Neural crest cell (in vitro differentiated cells): ENCODE measurements at places on chromosomes 12 and 14. TPM values are rescaled to one million over a fixed set of nuclear protein-coding genes. Genes with fewer than 3 reads are reported as not detected.

DAO gene
- not detected in 2 replicates for total RNA-seq

ANKRD33 gene
- not detected in 2 replicates for total RNA-seq

GSC gene
- not detected in 2 replicates for total RNA-seq

RPS6KL1 gene
- total RNA-seq = 13.9 and 14.1 TPM in 2 replicates

SERPINA3 gene
- total RNA-seq = not detected in 2 replicates

PNMA1 gene
- total RNA-seq = 94.4 and 97.4 TPM in 2 replicates

PGF gene
- 2.9 and 3.9 TPM in 2 replicates for total RNA-seq

TAS2R30 gene
- 1.4 and 1.9 TPM in 2 replicates for total RNA-seq

CLEC6A gene
- not detected in 2 replicates for total RNA-seq

PCED1B gene
- total RNA-seq = 0.47 and 0.75 TPM in 2 replicates

LPAR5 gene
- total RNA-seq = not detected in 2 replicates

CDH24 gene
- 33.7 and 37.2 TPM in 2 replicates for total RNA-seq

POTEM gene
- not detected in 2 replicates for total RNA-seq

ASIC1 gene
- total RNA-seq = 22.7 and 25.0 TPM in 2 replicates

TSPAN11 gene
- total RNA-seq = 18.3 and 21.4 TPM in 2 replicates

ATP2A2 gene
- 234 and 242 TPM in 2 replicates for total RNA-seq

MYF6 gene
- not detected in 2 replicates for total RNA-seq

JDP2 gene
- 2.6 and 4.7 TPM in 2 replicates for total RNA-seq

TEP1 gene
- 12.7 and 13.7 TPM in 2 replicates for total RNA-seq

PIP4K2C gene
- total RNA-seq = 15.9 and 17.3 TPM in 2 replicates

KRT3 gene
- not detected in 2 replicates for total RNA-seq

GZMB gene
- total RNA-seq = not detected in 2 replicates
